ENCODE measurements at places on chromosomes 1 and 21.

DNA sequence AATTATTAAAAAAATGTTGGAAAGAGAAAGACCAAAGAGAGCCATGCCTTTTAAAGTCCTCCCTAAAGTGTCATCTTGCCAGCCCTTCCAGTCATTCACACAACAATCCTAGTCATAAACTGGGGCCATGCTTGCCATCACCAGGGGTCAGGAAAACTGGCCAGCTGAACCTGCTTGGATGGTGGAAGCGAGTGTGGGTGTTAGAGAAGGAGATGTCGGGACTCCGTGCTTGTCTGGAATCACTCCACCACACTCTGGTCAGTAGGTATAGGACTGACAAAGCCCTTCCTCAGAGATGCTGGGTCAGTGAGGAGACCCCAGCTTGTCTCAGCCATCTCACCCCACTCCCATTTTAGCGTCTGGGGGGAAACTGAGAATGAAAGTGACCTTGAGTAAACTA is 3.3 kb upstream of the HAPLN2 start:
- no peak for DNase-seq

DNA sequence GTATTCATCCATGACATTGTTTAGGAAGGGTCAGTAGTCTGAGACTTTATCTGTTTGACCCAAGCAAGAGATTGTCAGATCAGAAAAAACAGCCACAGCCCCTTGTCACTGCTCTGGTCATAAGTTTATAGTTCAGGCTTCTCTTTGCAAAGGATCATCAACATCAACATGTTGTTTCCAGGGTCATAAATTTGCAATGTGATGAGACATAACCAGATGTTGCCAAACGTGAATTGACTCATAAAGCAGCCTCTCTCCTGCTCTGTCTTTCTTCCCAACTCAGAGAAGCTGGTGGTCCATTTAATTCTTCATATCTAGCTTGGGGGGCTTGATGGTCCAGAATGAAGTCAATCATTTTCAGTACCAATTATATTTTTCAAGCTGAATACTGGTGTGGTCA is 507.2 kb upstream of the PBX1 start:
- DNase-seq, result no peak

GRCh38 chr1:226778657-226779058 is 39.6 kb upstream of the ITPKB start:
- no peak for DNase-seq

DNA sequence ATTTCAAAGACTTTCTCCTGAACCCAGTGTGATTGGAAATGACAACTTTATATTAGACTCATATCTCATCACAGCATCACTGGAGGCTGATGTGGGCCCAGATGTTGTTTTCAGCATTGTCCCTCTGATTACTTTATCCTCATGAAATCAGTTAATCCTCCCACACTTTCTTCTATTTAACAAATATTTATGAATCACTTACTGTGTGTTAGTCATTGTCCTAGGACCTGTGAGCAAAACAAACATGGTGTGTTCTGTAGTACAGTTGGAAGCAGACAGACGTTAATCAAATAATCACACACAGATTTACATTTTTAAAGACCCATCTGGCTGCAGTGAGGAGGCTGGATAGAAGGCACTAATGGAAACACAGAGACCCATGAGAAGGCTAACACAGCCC is 383.7 kb downstream of the PRDM2 start:
- DNase-seq, result no peak

DNA sequence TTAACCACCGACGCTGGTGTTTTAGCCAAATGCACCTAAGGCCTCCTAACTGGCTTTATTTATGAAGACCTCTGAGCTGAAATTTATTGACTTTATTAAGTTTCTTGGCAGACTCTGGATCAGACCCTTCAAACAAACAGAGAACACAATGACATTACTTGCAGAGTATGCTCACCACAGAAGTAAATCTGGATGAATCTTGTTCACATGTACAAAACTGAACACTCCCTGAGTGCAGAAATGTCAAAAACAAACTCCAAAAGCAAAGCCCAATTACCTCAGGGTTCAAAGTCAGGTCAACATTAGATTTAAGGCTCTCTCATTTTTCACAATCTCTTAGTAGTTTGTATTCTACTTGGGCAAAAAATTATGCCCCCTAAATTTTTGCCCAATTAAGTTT is 218.6 kb downstream of the SLC45A1 start:
- DNase-seq, result no peak

DNA sequence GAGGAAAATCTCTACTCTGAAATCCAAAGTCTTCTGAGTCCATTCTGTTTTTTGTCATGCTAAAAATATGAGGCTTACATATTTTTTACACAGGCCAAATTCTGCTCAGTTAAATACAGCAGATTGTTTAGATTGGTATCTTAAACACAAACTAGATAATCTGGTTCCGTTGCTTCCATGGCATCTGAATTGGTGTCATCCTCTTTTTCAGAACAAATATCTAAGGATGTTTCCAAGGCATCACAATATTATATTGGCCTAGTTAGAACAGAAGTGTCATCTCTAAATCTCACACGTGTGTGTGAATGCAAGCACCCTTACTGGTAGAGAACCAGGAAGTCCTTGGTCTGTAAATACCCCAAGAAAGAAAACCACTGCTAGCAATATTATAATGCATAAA is 151.2 kb downstream of the NRIP1 start:
- DNase-seq, result no peak

DNA sequence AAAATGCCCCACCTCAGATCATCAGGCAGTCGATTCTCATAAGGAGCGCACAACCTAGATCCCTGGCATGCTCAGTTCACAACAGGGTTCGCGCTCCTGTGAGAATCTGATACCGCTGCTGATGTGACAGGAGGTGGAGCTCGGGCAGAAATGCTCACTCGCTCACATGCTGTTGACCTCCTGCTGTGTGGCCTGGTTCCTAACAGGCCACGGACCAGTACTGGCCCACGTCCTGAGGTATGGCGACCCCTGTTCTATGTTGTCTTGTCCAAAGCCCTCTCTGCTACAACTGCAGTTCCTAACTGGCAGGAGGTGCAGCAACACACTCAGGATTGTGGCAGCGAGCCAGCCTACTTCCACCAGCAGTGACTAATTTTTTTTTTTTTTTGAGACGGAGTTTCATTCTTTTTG is 70.6 kb downstream of the CLSTN1 start:
- DNase-seq, result no peak

DNA sequence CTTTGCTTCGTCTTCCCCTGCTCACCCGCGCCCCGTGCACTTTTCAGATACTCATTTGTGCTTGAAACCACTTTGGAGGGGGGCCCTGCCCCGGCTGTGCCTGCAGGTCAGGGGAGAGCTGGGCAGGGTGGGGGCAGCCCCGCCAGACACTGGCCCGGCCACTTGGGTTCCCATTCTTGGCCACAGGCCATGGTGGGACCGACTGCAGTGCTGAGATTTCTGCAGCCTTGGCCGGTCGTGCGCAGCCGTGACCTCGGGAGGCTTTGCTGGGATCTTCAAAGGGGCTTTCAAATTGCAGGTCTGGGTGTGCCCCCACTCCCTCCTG is 54.5 kb upstream of the TTC34 start:
- DNase-seq, result no peak

- DNase-seq, result no peak
Observed at GRCh38 chr1:4447778-4448420, 206.5 kb upstream of the AJAP1 start.

DNA sequence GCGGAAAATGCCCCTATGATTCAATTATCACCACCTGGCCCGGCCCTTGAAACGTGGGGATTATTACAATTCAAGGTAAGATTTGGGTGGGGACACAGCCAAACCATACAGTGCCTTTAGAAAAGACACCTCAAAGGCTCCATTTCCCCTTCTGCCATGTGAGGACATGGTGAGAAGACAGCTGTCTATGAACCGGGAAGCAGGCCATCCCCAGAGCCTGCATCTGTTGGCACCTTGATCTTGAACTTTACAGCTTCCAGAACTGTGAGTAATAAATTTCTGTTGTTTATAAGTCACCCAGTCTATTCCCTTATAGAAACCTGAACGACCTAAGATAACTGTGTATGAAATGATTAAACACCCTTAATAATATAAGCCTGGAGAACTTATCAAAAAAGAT is 61.6 kb downstream of the KIFAP3 start:
- no peak for DNase-seq

- no peak for DNase-seq
Observed at GRCh38 chr1:60894130-60894529, 188.2 kb upstream of the NFIA start.

DNA sequence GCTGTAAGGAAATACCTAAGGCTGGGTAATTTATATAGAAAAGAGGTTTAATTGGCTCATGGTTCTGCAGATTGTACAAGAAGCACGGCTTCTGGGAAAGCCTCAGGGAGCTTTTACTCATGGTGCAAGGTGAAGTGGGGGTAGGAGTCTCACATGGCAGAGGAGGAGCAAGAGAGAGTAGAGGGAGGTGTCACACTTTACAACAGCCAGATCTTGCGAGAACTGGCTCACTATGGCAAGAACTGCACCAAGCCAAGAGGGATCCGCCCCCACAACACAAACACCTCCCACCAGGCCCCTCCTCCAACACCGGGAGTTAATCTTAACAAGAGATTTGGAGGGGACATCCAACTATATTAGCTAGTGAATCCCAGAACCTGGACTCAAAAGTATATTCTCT is 135.4 kb upstream of the SOD1 start:
- no peak for DNase-seq

DNA sequence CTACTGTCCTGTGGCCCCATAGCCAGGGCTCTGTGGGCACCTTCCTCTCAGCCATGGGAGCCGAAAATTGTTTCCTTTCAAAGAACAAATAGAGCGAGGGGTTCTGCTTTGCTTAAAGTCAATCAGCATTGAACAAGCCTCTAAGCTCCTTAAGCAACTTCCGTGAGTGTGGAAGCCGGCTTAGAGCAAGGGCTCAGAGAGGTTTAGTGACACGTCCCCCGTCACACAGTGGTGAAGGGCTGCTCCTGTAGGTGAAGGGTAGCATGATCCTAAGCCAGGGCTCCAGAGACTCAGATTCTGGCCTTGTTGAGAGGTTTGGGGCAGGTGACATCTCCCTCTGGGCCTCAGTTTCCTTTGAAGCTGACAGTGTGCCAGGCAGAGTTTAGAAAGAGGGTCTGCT is 94.0 kb upstream of the WNT4 start:
- DNase-seq, result no peak

DNA sequence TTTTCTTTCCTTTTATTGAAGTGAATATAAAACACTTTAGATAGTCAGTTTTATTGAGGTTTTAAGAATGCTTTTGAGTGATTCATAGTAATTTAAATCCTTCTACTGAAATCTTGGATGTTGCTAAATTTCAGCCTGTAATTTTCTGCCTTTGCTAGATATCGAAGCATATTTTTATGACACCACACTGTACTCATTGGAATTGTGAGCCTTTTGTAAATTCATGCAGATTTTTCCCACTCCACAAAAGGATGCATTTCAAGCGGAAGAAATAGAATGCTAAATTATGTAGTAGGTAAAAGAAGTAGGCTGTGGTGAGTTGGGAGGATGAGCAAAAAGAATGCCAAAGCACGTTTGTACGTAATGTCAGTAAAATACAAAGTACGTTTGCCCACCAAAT is 13.8 kb downstream of the SNX7 start:
- DNase-seq, result no peak

GRCh38 chr1:37515185-37516034 is 844 bp upstream of the MEAF6 start:
- DNase-seq, result no peak

GRCh38 chr1:180785291-180785690 is 127.4 kb upstream of the KIAA1614 start:
- no peak for DNase-seq

DNA sequence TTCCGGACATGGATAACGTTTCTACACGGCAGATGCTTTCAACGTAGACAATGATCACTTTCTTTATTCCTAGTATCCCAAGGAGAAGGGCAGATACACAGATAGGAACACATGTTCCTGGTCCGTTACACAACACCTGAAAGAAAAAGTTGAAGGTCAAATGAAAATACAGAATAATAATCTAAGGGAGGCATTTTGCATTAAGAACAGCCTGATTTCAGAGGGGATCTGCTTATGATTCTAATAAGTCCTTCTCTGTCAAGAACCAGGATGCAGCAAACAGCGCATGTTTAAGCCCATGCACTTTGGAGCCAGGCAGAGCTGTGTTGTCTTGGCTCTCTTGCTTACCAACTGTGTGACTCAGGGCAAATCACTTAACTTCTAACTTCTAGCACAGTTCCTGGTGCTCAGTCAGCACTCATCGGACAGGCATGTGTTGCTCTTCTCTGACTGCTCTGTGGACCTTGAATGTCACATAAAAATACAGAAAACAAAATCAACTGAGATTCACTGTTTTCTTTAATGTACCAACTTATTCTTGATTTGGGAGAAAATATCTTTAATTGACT is 56.3 kb upstream of the CNN3 start:
- DNase-seq, result no peak

DNA sequence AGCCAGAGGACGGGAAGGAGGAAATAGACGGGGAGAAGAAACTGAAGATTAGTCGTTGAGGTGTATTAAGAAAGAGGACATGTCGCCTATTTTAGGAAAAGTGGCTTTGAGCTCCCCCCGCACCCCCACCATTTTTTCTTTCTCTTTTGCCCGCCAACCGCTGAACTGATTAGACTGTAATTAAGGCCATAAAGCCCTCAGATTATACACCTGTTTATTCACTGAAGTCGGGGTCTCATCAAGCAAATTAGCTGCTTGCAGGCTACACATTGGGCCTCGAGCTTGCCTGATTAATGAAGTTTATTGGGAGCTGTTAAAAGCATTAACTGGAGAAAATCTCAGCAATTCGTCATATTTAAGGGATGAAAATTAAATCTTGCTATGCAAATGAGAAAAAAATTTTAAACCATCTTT is 119.4 kb upstream of the RRP15 start:
- no peak for DNase-seq

GRCh38 chr1:107963601-107964335 is 1.2 kb downstream of the VAV3 start:
- peak; percentile 58 for DNase-seq

DNA sequence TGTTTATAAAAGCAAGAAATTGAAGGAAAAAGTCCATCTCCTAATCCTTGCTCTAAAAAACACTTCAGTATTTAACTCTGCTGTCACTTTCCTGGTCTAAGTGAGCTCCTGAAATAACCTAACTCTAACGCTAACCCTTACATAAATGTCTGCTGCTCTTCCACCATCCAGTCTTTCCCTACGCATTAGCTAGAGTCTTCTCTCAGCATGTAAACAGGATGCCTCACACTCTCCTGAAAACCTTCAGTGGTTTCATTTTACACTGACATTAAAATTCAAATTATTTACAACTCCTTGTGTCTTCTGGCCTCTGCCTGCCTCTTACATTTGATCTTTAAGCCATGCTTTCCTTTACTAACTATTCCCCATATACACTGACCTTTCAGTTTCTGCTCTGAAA is 697.6 kb upstream of the CXADR start:
- no peak for DNase-seq

- DNase-seq, result no peak
Observed at GRCh38 chr1:77757603-77758002, 2.0 kb downstream of the USP33 start.

All from hematopoietic multipotent progenitor cell treated with erythropoietin and hydrocortisone succinate and interleukin-3 and kit ligand, for 8 days (in vitro differentiated cells).